ENCODE measurements at places on chromosomes 7 and 10.
A peak's percentile ranks its signal among the peaks of the same experiment; 100 is the strongest.

- no peak for DNase-seq
Observed at GRCh38 chr10:76657337-76658012, 980.1 kb downstream of the KCNMA1 start.

DNA sequence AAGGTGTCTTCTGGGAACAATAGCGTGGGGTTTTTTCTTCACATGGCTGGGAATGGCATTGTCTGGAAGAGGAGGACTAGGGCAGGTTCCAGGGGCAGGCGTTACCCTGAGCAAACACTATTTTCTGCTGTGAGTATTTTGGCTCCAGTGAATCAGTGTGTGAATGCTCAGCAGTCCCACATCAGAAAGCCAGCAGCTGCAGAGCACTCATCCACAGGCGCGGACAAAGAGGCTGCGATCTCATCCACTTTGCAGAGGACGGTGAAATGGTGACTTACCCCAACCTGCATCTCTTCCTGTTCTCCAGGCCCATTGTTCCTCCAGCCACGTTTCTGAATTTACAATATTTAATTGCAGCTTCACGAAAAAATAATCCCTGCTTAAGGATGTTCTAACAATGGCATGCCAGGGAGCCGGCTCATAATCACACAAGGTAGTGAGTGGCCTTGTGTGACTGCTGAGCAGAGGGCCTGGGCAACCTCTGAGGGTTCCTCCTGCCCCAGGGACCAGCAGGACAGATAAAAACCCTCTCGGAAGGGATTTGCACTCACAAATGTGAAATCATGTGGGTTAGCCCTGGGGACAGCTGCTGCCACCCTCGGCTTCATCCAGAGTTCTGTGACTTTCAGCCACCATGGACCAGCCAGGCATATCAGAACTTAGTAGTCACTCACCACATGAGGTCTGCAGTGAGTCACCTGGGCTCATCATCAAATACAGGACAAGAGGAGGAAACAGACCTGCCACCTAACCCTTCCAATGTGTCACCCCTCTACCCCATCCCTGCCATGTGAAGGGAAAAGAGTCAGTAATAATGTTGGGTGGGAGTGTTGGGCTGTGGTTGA, 65.0 kb upstream of the EN2 start:
- no peak for DNase-seq

DNA sequence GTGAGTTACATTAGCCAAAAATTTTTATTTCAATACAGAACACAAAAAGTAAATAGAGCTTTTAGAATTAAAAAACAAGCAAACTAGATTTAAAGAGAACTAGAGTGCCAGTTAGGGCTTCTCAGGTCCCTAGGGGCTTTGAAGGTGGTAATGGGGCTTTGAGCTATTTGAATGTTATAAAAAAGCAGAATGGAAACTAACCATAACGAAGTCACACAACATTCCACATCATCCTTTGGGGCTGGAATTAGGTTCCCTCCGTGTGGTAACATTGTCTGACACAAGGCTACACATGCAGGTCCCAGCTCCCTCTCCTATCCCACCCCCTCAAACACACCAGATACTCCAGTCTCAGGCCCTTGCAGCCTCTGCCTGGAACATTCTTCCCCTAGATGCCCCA, 15.3 kb downstream of the JAZF1 start:
- DNase-seq = no peak

- no peak for DNase-seq
Observed at GRCh38 chr10:15841696-15842095, 18.6 kb downstream of the MINDY3 start.

- no peak for DNase-seq
Observed at GRCh38 chr7:36657036-36657660, 67.1 kb downstream of the AOAH start.

- DNase-seq = peak; percentile 85
Observed at GRCh38 chr7:75776295-75776971, 4.4 kb upstream of the CCL26 start.

DNA sequence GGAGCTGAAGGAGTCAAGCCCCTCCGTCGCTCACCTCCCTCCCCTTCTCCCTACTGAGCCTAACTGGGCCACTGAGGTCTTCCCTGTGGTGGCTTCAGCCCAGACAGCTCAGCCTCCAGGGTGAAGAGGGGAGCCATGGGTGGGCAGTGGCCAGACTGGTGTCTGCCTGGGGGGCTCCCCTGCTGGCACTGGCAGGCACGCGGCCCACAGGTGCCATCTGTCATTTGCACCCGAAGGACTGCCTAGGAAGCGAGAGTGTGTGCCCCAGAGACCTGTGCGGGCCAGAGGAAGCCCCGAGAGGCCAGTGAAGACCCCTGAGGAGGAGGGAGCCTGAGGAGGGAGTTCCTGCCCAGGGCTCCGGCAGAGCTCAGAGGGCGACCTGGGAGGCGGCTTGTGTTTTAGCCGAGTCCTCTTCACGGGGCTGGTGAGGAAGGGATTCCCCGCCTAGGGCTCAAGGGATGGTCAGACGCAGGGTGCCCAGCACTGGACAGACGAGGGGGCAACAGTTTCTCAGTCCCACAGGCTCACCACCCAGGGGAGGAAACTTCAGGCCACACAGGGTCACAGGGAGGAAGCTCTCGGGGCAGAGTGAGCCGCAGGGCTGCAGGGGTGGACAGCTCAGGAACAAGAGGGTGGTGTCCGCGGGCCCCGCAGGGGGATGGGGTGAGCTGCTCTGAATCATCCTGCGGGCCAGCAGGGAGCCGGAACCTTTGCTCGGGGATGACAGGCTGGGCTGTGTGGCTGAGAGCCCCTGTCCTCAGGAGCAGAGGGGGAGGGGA, 76.2 kb upstream of the PPP2R2D start:
- DNase-seq = no peak

DNA sequence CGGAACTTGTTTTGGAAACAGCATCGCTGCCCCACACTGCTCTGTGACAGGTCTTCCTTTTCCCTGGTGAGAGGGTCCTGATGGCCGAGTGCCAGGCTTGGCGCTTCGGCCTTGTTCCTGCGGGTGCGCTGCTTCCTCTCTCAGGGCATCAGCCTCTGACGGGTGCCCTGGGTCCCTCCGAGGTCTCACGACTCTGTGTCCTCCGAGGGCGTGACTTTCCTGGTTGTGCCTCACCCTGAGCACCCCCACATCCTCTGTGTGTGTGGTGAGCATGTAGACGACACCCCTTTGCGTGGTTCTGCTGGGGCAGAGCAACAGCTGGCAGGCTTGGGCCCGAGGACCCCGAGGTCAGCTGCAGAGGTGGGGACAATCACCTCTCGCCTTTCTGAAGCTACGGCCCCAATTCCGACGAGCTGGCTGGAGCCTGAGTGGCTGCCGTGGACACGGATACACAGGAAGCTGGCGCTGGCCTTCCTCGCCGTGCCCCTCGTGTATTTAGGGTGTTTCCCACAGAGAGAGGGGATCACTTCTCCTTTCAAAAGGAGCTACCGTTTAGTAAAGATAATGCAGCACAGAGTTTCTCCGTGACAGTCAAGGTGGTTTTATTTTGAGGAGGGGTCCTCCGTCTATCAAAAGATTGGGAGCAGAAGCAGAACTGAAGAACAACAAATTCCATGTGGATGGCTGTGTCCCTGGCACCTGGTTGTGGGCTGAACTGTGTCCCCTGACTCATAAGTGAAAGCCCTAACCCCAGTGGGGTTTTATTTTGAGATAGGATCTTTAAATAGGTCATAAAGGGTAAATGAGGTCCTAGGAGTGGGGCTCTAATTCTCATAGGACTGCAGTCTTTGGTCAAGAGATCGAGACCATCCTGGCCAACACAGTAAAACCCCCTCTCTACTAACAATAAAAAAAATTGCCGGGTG, 36.2 kb upstream of the PITRM1 start:
- no peak for DNase-seq

DNA sequence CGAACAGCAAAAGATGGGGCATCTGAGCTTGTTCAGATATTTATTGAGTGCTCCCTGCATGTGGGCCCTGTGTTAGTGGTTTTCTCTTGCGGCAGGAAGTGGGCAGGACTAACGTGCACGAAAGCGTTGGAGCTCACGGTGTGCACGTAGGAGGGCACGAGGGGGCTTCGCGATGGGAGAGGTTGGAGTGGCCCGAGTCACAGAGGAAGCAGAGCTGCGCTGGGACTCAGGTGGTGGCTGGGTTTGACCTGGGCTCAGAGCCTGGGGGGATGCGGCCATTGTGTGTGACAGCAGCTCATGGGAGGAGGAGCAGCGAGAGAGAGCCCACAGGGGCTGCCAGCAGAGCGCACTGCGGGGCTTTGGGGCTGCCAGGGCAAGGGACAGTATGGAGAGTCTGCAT, 7.7 kb downstream of the ZSCAN25 start:
- DNase-seq = no peak

- no peak for DNase-seq
Observed at GRCh38 chr10:125591886-125592285, 91.1 kb downstream of the TEX36 start.

DNA sequence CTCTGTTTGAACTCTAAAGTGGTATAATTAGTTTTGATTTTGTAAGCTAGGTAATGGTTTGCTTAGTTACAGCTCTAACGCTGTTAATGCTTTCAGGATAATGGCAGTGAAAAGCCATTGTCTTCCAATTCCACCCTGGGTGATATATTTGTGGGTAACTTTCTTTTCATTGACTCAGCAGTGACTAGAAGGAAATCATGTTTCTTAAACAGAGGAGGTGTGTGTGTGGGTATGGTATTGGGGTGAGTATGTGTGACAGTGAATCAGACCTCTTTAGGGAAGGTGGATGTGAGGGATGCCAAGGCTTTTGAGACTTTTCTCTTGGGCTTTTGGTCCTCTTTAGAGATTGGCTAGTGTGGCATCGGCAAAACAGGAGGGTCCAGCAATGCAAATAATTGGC, 13.6 kb downstream of the ENTPD7 start:
- no peak for DNase-seq

- peak; percentile 56 for DNase-seq
Observed at GRCh38 chr10:122363722-122364463, 10.6 kb upstream of the PLEKHA1 start.

DNA sequence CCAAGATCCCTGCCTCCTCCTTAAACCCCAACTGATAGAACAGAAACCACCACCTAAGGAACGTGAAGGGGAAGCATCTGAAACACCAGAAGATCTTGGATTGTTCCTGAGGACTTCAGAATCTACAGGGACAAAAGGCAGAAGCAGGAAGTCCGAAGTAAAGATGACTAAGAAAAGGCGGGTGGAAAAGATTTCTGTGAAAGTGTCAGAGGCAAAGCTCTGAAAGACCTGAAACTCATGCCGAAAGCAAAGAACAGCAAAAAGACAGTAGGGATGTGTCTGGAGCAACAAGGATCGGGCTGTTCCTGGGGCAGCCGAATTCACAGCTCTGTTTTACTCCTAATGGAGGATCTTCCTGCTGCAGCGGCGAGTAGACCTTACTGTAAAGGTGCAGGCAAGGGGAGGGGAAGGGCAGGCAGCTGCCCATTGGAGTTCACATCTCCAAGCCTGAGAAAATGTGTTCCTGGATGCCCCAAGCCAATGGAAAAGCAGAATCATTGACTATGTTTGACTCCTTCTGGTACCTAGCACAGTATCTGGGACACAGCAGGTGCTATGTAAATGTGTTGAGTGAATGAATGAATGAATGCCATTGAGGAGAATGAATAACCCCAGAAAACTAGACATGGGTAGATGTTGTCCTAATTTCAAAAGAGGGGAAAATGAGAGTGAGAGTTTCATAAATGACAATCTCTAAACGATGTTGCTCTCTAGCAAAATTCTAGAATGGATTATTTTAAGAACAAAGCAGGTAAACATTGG, 40.4 kb downstream of the PDIA4 start:
- no peak for DNase-seq

- no peak for DNase-seq
Observed at GRCh38 chr7:155204744-155205367, 92.8 kb upstream of the INSIG1 start.

DNA sequence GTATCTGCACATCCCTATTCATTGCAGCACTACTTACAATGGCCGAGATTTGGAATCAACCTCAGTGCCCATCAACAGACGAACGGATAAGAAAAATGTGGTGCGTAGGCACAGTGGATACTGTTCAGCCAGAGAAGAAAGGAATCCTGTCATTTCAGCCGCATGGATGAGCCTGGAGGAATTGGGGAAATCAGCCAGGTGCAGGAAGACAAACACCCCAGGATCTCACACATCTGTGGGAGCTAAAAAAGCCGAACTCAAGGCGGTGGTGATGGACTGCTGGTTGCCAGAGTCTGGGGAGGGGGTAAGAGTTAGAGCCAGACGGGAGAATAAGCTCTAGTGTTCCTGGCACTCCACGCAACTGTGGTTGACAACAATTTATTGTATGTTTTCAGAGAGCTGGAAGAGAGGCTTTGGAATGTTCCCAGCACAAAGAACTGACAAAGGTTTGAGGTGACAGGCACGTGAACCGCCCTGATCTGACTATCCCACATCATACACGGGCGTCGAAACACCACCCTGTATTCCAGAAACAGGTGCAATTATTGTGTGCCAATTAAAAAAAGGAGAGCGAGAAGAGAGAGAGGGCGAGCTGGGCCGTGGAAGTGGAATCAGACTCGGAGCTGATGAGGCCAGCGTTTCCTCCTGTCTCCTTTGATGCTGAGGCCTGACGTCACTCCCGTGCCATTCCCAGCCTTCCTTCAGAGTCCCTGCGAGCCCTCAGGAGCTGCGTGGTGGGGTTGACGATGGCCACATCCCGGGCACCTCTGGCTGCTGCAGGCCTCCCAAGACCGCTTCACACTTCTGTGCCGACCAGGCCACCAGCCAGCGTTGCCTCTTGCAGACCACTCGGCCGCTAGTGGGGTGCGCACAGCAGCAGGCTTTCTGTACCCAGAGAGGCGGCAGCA, 189.5 kb downstream of the DNAJB6 start:
- peak; percentile 39 for DNase-seq

- DNase-seq = no peak
Observed at GRCh38 chr7:90243556-90243955, 1.4 kb upstream of the CFAP69 start.

DNA sequence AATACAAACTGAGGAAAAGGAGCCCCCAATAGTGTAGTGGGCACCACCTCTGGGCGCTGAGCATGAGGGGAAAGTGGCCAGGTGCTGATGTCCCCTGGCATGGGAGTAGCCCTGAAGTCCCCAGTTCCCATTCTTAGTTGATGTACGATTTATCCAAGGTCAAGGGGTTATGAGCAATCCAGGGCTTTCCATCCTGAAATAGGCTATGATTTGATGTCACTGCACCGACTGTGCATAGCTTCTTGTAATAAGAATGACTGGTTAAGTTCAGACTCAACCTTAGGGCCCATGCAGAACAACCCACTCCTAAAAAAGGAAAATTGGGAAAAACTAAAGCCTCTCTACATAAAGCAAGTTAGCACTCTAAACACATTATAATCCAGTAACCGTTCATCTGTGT, 4.4 kb downstream of the FRAT1 start:
- DNase-seq = no peak

DNA sequence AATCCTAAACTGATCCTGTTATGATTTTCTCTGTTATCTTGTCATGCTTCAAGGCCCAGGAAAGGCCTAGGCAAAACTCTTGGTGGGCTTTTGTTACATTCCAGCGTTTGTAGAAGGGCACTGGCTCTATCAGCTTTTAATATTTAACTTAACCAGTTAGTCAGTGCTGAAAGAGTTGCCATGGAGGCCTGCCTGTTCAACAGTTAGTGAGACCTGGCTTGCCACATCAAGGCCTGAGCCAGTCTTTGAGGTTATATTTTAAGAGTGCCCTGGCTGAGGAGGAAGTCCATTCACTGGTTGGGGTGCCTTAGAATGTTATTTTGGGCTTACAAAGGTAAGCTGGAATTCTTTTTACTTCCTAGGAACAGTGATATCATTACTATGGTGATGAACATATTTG, 144.1 kb upstream of the NRG3 start:
- DNase-seq = no peak

- no peak for DNase-seq
Observed at GRCh38 chr7:82087099-82087498, 317.3 kb upstream of the HGF start.
